ENCODE measurements at places on chromosomes 7 and 10. TPM values are rescaled to one million over a fixed set of nuclear protein-coding genes. Genes with fewer than 3 reads are reported as not detected.

DNA sequence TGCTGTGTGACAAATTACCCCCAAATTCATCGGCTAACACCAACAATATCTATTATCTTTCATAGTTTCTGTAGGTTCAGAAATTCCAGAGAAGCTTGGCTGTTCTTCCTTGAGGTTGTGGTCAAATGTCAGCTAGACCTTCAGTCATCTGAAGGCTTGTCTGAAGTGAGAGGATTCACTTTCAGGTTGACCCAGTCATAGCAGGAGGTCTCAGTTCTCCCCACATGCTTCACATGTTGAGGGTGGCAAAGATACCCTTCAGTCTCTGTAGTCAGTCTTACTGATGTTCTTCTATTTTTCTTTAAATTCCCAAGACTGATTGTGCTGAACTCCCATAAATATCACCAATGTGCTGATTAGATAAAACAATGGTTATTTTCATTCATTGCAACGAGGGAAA is 1692.0 kb downstream of the REEP3 start:
- no peak for DNase-seq

GRCh38 chr7:68288144-68288593 is 1291.5 kb downstream of the TYW1 start:
- DNase-seq, result no peak

DNA sequence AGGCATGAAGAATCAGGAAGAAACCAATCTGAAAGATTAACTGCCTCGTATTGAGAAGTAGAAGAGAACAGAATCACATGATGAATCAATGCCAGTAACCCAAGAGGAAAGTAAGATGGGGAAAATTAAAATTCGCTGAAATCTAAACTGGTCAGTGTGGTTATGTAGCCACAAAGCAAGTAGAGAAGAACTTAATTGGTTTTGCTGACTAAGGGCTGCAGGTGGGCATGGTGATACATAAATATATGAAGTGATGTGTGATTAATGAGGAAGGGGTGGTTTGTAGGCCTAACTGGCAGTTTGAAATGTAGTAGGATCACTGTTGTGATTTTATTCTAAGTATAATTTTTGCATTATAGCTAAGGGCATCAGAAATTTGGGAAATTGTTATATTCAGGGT is 83.5 kb upstream of the LRRTM3 start:
- DNase-seq, result no peak

DNA sequence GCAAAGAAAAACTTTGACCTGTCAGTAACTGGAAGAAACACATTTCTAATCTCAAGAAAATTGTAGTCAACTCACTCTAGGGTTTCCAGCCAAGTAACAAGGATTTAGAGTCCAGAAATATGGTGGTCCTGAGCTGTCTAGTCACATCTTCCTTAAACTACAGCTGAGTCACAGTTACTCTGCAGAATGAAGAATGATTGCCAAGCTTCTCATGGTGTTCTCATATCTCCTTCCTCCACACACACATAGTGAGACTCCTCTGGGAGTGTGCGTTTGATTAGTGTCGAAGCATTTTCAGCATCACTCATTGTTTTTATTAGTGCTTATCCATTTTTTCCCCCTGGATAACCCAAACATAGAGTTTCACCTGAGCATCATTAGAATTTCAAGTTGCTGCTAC is 93.1 kb upstream of the CXCL12 start:
- DNase-seq, result no peak

GRCh38 chr10:33035411-33035810 is 77.4 kb upstream of the ITGB1 start:
- DNase-seq, result no peak

GRCh38 chr7:28958235-28958979 is at the start of gene TRIL:
Gene TRIL, minus strand, starts transcription at chr7:28958330. Its CDS starts 284 bp downstream, at chr7:28958046.
- DNase-seq, result peak; percentile 83

DNA sequence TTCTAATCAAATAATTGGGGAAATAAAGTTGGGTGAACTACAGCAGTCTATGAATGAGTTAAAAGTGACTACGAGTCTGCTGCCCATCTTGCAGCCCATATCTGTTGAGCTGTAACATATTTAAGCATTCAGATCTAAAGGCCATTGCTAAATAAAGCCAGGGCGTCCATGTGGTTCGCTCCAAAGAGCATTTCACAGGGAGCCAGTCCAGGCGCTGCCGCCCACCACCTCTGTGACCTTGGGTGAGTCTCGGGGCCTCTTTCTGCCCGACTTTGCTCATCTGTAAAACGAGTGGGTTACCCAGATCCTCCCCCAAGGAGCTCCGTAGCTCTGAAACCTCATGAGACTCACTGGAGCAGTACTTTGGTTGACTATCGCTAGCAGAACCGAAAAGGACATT is 223.1 kb downstream of the CUX1 start:
- DNase-seq, result no peak

DGKB gene
- under 0.01 TPM for total RNA-seq

TMEM248 gene
- 97.1 TPM for total RNA-seq

TMEM229A gene
- total RNA-seq, result 0.66 TPM

Data from ovary (tissue), 10 donors.